ENCODE measurements at places on chromosomes 11 and 22.

DNA sequence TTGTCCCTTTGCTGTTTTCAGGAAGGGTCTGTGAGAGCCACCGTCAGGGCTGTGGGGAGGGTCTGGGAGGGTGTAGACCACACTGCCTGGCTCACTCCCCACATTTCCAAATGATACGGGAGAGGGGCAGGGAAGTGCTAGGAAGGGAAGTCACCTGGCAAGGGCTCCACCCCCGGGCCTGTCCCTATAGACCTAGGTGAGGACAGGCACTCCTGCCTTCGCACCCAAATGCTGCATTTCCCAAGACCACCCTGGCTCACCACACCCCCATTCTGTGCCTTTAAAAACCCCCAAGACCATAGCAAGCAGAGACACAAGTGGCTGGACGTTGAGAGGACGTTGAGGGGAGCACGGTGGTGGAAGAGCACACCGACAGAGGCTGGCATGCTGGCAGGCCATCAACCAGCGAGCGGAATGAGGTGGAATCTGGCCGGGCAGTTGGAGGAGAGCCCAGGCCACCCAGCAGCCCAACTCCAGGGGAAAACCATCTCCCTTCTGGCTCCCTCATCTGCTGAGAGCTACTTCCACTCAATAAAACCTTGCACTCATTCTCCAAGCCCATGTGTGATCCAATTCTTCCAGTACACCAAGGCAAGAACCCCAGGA, 45.7 kb downstream of the GNB1L start:
- peak; percentile 2 for DNase-seq

DNA sequence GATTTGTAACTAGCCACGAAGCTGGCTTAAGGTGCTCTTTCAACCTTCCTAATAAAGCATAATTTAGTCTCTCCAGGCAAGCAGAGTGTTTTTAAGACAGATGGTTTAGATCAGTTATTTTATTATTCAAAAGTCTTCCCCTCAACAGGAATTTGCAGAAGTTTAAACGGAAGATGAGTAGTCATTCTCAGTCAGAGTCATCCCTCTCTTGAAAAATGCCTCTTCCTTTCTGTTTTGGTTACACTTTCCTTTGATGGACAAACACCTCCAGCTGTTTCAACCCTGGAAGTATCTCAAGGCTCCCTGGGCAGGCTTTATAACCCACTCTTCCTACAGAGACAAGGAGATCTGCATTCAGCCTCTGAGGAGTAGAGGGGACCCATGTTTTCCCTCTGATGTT, 60.3 kb upstream of the POU2AF2 start:
- no peak for DNase-seq

DNA sequence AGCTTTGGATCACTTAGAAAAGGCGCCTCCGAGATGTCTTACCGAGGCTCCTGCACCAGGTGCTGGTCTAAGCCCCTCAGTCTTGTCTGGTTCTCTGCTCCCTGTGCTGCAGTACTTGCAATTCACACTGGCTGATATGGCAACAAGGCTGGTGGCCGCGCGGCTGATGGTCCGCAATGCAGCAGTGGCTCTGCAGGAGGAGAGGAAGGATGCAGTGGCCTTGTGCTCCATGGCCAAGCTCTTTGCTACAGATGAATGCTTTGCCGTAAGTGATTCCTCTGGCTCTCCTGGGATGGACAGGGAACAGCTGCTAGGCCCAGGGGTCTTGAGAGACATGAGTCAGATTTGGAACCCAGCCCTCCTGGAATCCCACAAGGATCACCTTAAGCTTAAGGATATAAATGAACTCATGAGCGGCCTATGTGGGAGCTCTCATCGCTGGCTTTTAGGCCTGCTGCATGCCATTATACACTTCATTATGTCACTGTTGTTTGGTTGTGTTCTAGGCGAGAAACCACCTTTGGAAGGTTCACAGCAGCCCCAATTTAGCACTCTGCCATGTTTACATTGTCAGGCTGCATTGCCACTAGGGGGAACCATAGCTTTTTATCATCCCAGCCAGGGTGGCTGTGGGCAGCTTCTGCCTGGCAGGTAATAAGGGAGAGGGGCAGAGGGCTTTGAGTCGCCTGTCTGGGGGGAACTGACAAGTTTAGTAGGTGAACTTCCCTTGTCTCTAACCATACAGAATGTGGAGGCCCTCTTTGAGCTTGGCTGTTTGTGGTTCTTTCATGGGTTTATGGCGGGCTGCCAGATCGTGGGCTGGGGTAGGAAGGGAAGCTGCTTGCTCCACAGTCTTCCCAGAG, 8.5 kb downstream of the ACAD8 start:
- DNase-seq, result no peak

GRCh38 chr11:1682225-1682905, 14.6 kb upstream of the KRTAP5-6 start:
- DNase-seq, result no peak

- no peak for DNase-seq
Observed at GRCh38 chr11:129861702-129862522, 33.5 kb downstream of the NFRKB start.

- DNase-seq, result no peak
Observed at GRCh38 chr11:130168105-130168504, 8.5 kb downstream of the ST14 start.

DNA sequence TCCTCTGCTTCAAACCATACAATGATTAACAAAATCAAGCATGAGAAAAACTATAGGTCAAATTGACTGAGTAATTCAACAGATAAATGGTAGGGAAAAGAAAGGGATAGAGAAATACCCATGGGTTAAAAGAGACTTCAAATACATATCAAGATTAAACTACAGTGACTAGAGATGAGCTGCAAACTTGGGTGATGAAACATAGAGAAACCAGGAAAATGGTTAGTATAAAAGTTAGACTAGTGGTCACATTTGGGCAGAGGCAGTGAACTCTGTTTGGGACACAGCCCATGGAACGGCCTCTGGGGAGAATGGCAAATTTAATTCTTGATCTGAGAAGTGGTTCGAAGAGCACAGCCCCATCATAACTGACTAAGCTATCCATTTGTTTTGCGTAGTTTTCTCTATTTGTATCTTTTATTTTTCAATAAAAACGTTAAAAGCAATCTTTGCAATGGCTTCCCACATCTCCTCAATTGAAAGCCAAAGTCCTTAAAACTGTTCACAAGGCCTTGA, 99.4 kb downstream of the APIP start:
- no peak for DNase-seq

DNA sequence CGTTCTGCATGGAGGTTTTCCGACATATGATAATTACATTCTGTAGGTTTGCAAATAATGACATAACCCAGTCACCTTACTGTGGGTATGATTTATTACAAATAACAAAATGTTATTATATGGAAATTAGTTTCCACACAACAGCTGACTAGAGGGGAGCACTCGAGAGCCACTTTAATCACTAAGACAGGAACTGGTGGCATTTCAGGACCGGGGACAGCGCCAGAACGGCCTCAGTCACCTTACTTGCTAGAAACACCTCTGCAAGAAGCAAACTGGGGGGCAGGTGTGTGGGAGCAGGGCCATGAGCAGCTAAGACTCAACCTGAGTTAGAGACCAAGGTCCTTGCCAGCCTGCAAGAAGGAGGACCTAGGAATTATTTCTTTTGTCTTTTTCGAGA, 199.9 kb downstream of the DSCAML1 start:
- no peak for DNase-seq

DNA sequence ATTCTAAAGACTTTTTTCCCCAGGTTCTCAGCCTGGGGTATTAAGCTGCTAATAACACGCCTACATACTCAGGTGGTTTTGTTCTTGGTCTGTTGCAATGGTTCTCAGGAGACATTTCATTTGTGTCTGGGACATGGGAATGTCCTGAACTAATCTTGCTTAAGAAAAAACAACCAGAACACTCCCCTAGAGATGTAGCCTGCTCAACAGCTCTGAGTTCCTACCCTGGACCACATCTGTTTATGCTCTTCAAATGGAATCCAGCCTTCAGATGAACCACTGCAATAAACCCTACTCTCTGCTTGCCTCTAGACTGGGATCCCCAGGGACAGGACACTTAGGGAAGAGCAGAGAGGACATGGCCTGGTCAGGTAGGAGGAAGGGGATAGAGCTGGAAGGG, 29.9 kb downstream of the RELT start:
- no peak for DNase-seq

DNA sequence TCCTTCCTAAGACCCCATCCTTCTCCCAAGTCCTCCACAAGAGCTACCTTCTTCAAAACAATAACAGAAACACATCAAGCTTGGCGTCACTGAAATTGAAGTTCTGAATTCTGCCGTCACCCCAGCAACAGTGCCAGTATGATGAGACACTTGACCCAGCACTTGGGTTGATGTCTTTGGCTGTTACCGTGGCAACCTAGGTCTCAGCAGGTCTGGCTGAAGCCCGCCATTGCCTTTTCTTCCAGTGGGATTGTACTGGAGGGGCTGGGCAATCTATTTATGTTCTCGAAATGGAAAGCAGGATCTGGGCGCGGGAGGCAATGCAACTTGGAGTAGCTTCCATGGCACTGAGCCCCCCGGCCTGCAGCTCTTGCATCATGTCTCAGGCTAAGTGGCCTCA, 23.8 kb downstream of the NPTXR start:
- DNase-seq, result no peak

- DNase-seq, result no peak
Observed at GRCh38 chr11:75505916-75506692, 19.6 kb downstream of the GDPD5 start.

Data from CD4-positive, alpha-beta T cell treated with Interleukin-15 for 1 hour (primary cell).